ENCODE measurements at places on chromosomes 4 and X.

DNA sequence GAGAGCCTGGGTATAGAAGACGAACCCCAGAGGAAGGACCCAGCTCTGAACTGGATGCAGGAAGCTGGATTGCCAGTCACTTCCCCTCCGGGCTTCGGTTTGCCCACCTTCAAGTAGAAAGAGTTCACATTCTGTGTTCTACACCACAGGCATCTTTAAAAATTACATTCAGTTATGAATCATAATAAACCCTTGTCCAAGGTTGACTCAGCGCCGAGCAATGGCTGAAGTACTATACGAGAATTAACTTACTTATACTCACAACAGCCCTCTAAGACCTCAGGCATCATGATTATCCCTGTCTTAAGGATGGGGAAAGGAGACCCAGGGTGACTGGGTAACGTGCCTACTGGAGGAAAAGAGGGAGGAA, 72.5 kb downstream of the EVC2 start:
- no peak for DNase-seq

GRCh38 chr4:17204908-17205307, 306.5 kb upstream of the LDB2 start:
- no peak for DNase-seq

- no peak for DNase-seq
Observed at GRCh38 chrX:1162119-1162916, 50.1 kb downstream of the CRLF2 start.

DNA sequence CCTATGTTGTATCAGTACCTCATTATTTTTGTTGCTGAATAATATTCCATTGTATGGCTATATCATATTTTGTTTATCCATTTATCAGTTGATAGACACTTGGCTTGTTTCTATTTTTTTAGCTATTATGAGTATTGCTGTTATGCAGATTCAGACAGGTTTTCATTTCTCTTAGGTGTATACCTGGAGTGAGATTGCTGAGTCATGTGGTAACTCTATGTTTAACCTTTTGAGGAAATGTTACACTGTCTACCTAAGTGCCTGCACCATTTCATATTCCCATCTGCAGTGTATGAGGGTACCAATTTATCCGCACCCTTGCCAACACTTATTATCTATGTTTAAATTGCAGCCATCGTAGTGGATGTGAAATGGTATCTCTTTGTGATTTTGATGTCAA, 43.0 kb upstream of the SH3RF1 start:
- DNase-seq, result no peak

DNA sequence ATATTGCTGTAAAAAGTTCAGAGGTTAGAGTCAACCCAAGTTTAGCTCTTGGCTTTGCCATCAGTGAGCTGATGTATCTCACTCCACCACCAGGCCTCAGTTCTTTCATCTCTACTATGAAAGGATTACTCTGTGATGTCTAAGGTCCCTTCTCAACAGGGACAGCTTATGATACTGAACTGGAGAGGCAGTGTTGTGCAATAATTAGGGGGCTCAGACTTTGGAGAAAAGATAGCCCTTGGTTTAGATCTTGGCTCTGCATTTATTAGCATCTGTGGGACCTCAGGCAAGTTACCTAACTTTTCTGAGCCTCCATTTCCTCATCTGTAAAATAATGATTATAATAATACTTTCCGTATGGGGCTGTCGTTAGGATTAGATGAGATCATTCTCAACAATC, 89.0 kb downstream of the COL4A6 start:
- DNase-seq, result no peak

GRCh38 chrX:144275367-144275766, 391.5 kb downstream of the UBE2NL start:
- DNase-seq, result no peak

GRCh38 chr4:173191623-173192041, 23.0 kb downstream of the GALNT7 start:
- no peak for DNase-seq

GRCh38 chr4:21554500-21554899, 394.1 kb downstream of the KCNIP4 start:
- DNase-seq, result no peak

DNA sequence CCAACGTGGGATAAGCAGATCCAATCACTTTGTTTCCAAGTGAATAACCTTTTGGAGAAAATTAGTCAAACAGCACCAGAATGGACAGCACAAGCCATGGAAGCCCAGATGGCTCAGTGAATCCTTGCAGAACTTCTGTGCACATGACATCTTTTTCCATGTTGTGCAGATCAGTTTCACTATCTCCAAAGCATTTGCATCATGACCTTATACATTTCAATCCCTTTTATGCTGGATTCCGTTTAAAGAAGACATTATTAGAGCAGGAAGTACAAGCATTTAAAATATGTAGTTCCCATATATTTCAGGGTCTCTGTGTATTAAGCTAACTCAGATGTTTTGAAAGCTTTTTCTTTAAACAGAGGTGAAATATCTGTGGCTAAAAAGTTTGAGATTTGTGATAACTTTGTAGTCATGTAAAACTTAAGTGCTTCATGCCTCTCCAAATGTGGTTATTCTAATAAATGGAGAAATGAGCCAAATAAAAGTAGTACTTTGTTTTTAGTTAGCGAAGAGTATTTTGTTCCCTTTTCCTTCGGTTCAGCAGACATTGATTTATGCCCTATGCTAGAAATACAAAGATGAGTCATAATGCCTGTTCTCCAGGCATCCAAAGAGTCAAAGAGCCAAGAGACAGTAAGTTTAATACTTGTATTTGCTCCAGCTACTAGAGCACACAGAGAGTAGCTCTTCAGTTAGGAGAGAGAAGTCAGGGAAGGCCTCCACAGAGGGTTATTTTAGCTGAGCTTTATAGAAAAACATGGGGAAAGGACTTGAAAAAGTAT, 39.0 kb downstream of the PLAC8 start:
- no peak for DNase-seq

GRCh38 chr4:23412701-23413100, 477.1 kb downstream of the PPARGC1A start:
- DNase-seq, result no peak

DNA sequence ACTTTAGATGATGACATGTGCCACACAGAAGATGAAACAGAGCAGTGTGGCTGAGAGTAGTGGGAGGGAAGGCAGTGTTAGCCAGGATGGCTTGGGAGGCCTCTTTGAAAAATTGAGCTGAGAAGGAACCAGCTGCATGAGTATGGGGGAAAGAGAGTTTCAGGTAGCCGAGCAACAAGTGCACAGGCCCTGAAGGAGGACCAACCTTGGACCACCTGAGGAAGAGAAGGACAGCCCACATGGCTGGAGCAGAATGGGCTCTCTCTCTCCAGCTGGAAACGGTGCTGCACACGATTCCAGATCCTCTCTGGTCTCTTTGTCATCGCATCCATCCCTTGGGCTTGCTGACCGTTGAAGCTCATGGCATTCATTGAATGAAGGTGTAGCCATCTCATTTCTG, 23.9 kb upstream of the BCOR start:
- no peak for DNase-seq

DNA sequence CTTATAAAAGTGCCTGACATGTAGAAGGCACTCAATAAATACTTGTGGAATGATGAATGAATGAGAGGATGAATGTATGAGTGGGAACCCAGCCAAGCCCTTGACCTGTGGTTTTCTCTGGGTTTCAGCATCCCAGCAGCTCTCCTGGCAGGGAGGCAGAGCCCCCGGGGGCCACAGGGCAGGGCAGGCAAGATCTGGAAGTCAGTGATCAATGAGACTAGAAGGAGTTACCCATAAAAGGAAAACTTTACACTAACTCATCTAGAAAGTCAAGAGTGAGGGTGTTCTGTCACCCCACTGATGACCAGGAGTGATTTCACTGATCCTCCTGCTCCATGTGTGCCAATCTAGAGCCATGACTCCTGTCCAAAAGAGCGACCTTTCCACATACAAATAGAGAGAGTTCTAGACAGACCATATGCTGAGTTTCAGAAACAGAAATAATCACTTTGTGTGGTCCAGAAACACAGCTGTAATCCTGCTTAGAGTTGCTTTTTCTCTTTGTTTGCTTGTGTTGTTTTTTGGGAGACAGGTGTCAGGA, 37.4 kb downstream of the MGARP start:
- no peak for DNase-seq

DNA sequence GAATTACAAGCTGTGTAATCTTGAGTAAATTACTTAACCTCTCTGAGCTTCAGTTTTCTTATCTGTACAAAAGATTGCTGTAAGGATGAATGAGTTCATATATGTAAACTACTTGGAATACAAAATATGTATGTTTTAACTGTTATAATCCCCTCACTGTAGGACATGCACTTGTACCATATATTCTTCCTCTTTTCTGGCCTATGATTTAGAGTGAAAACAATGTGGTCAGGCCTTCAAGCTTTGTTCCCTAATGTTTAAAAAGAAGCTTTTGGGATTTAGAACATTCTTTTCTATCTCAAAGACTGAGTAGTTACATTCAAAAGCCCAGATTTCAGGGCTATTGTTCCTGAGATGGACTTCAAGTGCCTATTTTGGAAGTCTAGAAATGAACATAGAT, 26.7 kb upstream of the GPRIN3 start:
- no peak for DNase-seq

- no peak for DNase-seq
Observed at GRCh38 chr4:134027931-134028330, 173.7 kb downstream of the PABPC4L start.

- no peak for DNase-seq
Observed at GRCh38 chr4:48210966-48211328, 58.7 kb downstream of the TEC start.

GRCh38 chrX:12411831-12412230, 273.6 kb downstream of the FRMPD4 start:
- DNase-seq, result no peak

- DNase-seq, result no peak
Observed at GRCh38 chr4:26031704-26032103, 117.7 kb downstream of the SMIM20 start.

GRCh38 chrX:122739770-122740169, 444.3 kb upstream of the GRIA3 start:
- no peak for DNase-seq

- no peak for DNase-seq
Observed at GRCh38 chr4:189385098-189385497, 555.6 kb upstream of the FRG1 start.

DNA sequence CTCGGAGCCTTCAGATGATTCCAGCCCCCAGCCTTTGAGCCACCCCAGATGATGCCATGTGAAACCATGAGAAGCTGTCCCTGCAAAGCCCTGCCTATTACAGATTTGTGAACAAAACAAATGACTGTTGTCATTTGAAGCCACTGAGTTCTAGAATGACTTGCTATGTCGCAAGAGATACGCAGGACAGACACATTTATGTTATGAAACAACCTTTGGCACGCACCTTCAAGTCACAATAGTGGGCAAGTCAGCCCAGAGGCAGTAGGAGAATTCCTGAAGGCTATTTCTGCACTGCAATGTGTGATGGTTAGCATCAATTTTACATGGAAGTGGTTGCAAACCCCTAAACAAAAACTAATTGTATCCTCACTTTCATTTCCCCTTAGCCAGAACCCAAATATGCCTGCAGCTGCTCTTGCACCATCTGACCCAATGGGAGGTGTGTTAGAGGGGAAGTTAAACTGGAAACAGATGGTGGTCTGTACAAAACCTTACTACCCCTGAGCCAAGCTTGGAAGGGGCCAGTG, 174.4 kb upstream of the ATP6AP2 start:
- no peak for DNase-seq

DNA sequence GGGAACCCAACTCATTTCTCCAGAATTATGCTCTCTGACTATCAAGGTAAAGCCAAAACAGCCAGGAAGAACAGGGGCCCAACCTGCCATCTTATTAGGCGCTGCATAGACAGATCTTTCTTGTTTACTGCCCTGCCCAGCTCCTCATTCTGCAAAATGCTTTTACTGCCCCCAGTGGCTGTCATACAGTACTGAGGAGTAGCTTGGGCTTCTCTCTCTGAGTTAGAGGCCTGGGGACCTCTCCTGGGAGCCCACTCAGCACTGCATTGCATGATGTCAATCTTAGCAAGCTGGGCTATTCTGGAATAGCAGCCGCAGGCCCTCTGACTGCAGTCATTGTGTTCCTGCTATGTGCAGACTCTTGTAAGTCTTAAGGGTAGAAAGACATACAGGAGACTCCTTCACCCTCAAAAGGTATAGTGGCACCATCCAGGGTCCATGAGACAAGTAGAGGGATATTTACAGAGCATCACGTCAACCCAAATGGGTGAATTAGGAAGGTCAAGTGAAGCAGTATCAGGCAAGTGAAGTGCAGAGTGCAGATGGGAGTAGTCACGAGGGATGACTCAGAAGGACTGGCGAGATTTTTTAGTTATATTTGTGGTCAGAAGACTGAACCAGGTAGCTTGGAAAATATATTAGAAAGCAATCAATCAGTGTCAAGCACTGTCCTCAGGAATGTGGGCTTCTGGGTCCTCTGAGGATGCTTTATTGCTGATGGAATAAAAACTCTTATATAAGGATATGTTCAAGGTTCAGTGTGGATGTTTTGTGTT, 294.1 kb upstream of the SFRP2 start:
- DNase-seq, result no peak

GRCh38 chrX:38332505-38332904, 5.2 kb upstream of the RPGR start:
- DNase-seq, result no peak

DNA sequence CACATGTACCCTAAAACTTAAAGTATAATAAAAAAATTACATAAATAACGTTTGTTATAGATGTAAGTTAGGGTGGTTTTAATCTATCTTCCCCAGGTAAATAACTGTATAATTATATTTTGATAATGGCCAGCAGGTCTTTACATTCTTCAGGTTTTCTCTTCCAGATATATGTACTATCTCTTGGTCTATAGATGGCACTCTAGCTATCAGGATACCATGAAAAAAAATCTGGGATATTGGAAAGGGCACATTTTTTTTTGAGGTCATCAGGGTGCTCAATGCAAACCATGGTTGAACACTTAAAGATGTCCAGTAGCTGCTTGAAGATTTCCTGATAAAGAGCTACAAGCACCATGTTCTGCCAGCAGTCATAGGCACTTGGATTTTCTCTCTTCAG, 15.6 kb upstream of the ADH4 start:
- no peak for DNase-seq

DNA sequence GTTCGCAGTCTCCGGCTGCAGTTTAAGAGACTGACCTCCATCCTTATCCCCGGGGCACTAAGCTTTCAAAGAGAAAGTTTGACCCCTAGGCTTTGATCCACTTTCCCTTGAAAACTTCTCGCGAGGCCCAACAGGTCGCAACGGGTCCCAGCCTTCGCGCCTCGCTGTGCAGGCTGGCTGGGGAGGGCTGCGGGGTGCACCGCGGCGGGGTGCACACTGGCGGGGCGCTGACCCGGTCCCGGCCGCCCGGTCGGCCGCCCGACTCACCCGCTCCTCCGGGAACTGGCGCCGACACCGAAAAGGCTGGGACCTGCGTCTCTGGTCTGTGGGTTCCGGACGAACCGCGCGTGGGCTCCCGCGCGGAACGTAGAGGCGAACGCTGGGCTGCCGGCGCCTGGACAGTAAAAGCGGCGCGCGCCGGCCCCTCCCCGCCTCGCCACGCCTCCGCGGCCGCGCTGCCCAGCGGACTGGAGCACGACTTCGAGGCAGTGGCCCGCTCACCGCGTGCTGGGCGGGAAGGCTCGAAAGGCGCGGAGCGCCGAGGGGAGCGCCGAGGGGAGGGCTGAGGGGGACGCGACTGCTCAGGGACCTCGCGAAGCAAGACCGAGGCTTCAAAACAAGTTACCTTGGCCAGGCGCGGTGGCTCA, at the start of gene TAF7L:
Gene TAF7L, minus strand, starts transcription at position 378 of the 647 bp plus-strand sequence. CDS start 3,791 bp downstream, outside the sequence.
- no peak for DNase-seq

All from CD4-positive, alpha-beta T cell treated with Interleukin-17A for 1 hour (primary cell).